Nephron progenitor cell (in vitro differentiated cells): ENCODE measurements at places on chromosomes 5 and 9.

GRCh38 chr5:147451193-147451592 is 58.7 kb downstream of the DPYSL3 start:
- DNase-seq, result no peak

- no peak for DNase-seq
Observed at GRCh38 chr5:172008111-172008455, 1.6 kb upstream of the FBXW11 start.

DNA sequence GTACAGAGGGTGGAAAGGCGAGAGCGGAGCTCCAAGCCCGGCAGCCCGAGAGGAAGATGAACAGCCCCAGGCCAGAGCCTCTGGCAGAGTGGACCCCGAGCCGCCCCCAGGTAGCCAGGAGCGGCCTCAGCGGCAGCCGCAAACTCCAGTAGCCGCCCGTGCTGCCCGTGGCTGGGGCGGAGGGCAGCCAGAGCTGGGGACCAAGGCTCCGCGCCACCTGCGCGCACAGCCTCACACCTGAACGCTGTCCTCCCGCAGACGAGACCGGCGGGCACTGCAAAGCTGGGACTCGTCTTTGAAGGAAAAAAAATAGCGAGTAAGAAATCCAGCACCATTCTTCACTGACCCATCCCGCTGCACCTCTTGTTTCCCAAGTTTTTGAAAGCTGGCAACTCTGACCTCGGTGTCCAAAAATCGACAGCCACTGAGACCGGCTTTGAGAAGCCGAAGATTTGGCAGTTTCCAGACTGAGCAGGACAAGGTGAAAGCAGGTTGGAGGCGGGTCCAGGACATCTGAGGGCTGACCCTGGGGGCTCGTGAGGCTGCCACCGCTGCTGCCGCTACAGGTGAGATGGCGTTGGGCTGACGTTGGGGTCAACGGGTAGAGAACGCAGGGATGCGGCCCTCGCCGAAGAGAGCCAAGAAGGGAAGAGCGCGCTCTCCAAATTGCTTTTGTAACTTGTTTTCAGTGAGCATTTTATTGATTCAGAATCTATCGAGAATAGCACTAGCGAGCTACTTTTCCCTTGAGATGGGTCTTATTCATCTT is at the start of gene PTGER4:
Gene PTGER4, plus strand, starts transcription at position 3 of the 769 bp plus-strand sequence. CDS start 1,079 bp downstream, outside the sequence.
- DNase-seq, result no peak

GRCh38 chr5:141717043-141717442 is 35.0 kb upstream of the ARAP3 start:
- no peak for DNase-seq

DNA sequence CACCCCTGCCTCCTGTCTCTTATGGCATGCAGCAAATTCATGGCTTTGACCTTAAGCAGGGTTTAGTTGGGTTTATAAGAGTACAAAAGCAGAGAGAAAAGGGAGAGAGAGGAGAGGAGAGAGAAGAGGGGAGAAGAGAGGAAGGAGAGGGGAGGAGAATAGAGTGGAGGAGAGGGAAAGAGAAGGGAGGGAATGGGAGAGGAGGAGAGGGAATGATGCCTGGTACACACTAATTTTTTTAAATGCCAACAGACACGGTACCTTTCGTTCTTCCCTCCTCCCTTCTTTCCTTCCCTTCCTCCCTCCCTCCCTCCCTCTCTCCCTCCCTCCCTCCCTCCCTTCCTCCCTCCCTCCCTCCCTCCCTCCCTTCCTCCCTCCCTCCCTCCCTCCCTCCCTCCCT is 48.7 kb downstream of the TNC start:
- DNase-seq, result no peak
